Activated CD8-positive, alpha-beta memory T cell treated with anti-CD3 and anti-CD28 coated beads, Interleukin-2, amount 10 ng/mL, durations not matched to agents 7 days and 5 days (primary cell): ENCODE measurements at places on chromosomes 1 and 21. TPM values are rescaled to one million over a fixed set of nuclear protein-coding genes. Genes with fewer than 3 reads are reported as not detected.

Gene CELA3B
- not detected for total RNA-seq

Gene FMO4
- 1.5 TPM for total RNA-seq

Gene LHX8
- not detected for total RNA-seq

Gene SH2D1B
- not detected for total RNA-seq

Gene BTBD8
- 2.4 TPM for total RNA-seq

Gene RNU1-2
- total RNA-seq = 922 TPM

Gene HAPLN2
- not detected for total RNA-seq

Gene OR2T11
- not detected for total RNA-seq

Gene LAMB3
- 2.5 TPM for total RNA-seq

Gene OVAAL
- not detected for total RNA-seq

Gene TSPEAR
- not detected for total RNA-seq

Gene CLCA1
- total RNA-seq = not detected

Gene C1orf94
- total RNA-seq = not detected

Gene OR2G6
- not detected for total RNA-seq

Gene DHCR24
- 121 TPM for total RNA-seq

Gene KLF17
- total RNA-seq = not detected

Gene HCN3
- total RNA-seq = 6.1 TPM

Gene SELENON
- total RNA-seq = 2.9 TPM
